WERI-Rb-1 (cell line): ENCODE measurements at places on chromosomes 7 and 10.

GRCh38 chr7:39360038-39360437, 206.2 kb upstream of the YAE1 start:
- no peak for DNase-seq

- DNase-seq = no peak
Observed at GRCh38 chr7:108026647-108027046, 23.7 kb upstream of the LAMB1 start.

DNA sequence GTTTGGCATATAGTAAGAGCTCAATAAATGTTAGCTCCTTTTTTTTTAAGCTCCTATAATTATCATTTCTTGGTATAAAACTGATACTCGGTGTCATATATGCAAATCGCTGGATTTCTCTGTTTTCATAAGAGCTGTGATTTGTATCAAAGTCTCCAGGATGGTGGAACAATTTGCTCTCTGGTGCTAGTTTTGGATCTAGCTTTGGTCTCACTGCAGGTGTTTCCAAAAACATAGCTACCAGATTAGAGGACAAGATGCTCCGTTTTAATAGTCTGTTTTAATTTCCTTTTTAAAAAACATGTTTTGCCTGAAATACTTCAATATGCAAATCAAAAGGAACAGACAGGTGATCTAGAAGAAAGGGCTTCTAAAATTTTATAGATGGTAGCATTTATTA, 25.3 kb downstream of the ADAM22 start:
- DNase-seq = no peak

DNA sequence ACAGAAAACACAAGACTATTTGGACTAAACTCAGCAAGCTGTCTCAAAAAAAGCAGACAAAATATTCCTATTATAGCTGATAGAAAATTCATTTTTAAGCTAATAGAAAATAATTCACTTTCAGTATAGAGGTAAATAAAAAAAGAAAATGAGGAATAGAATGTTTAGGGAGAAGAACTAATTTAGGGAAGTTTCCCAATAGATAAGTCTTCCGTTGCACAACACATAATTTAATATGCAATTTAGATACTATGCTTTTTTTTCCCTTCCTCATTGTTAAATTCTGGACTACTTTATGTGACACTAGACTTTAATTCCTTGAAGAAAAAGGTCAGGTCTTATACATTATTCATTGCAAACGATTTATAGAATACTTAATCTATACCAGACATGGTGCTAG, 10.3 kb downstream of the PNPLA8 start:
- DNase-seq = no peak

GRCh38 chr10:48358162-48358561, 51.7 kb downstream of the MAPK8 start:
- DNase-seq = no peak

GRCh38 chr7:111265394-111265793, 174.5 kb downstream of the LRRN3 start:
- no peak for DNase-seq

GRCh38 chr7:80661729-80662128, 23.3 kb downstream of the CD36 start:
- DNase-seq = no peak

GRCh38 chr10:84156768-84157167, 16.8 kb upstream of the GPR15LG start:
- DNase-seq = no peak

DNA sequence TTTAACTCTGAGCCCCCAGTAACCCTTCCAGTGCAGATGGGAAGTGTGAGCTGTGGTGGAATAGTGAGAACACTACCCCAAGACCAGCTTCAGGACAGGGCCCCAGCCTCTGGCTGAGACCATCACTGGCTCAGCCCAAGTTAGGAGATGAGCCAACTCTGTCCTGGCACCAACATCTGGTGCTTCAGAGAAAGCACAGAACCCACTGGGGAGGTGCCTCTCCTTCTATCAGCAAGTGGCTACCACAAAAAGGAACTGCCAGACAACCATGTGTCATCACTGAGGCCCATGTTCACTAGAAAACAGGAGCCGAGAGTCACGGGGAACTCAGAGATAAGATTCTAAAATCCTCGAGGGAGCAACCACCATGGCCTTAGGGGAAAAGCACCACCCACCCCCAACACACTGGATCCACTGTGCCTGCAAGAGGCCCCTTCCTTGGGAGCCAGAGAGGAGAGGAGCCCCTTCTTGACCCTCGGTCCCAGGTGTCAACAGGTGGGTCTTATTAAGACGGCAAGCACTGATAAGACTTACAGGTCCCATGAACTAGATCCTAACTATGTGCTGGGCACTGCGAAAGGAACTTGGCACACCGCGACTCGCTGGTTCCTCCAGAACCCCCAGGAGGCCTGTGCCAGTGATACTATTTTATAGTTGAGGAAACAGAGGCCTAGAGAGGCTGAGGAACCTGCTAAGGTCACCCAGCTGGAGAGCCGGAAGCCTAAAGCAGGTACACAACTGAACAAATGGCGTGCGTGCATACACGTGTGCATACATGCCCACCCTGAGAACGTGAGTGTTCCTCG, 102.7 kb downstream of the FAM53B start:
- no peak for DNase-seq

- DNase-seq = no peak
Observed at GRCh38 chr7:130141161-130141883, 63.9 kb downstream of the TMEM209 start.

GRCh38 chr10:97543025-97543546, 29.5 kb upstream of the ANKRD2 start:
- no peak for DNase-seq

GRCh38 chr10:110851020-110851612, 20.6 kb upstream of the PDCD4 start:
- DNase-seq = no peak

DNA sequence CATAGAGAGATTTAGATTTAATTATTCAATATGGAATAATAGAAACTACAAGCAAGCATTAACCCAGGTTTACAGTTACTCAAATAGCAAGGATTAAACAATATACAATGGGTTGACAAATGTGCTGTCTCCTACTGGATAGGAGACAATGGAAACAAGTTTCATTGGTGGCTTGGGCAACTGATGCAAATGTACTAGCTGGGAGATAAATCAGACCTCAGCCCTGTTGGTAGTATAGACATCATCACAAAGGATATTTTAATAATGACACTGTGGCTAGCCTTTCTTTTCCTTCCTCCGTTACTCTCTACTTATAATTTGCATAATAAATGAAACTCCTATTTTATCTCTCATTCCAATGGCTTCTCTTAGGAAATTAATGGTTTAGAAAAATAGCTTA, 96.5 kb upstream of the DKK1 start:
- no peak for DNase-seq

DNA sequence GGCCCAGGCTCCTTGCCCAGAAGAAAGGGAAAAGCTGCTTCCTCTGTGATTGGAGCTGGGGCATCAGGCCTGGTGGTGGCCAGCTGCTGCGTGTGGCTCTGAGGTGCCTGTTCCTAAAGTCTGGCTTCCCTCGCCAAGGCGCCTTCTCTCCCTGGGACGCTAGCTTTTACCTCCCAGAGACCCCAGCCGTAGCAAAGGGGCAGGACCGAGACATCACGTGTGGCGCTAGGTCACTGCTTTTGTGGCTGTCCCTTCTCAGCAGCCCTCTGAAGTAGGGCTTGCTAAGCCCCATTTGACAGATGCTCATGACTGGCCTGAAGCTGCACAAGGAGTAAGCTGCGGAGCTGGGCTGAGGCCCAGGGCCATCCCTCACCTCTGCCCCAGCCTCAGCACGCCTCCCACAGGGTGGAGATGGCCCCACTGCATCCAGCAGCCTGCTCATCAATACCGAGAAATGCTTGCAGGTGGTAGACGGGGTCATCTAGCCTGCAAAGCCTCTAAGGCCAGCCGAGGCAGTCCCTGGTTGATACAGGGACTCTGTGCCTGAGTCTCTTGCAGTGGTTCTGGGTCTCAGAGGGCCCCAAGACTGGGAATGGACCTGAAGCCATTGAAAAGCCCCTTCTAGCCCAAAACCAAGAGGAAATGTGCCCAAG, 171.2 kb downstream of the LCOR start:
- DNase-seq = no peak

DNA sequence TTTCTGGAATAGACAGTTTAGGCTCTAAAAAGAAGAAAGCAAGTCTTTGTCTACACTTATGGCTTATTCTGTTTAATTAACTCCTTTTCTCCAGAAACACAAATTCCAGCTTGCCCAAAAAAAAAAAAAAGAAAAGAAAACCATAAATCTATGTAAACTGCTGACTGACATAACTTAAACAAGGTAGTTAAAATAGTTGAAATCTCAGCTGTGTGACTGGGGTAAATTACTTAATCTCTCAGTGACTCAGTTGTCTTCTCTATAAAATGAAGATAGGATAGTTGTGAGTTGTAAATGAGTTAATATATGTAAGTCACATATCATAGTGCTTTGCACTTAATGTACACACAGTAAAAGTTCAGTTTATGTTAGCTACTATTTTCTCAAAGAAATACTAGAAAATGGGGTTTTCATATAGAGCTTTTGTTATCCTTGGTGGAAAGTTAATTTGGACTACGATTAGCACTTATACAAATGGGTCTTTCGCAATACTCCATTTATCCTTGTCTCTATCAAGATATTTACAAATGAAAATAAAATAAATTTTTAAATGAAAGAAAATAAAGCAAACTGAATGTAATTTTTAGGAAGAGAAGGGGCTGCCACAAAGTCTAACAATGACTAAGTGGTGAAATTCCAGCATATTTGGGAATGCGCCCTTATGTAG, 200.9 kb downstream of the MBL2 start:
- no peak for DNase-seq

- no peak for DNase-seq
Observed at GRCh38 chr7:137772748-137773147, 74.0 kb downstream of the DGKI start.

- DNase-seq = no peak
Observed at GRCh38 chr7:44988701-44989100, 9.9 kb upstream of the MYO1G start.

GRCh38 chr10:70622981-70623844, 20.7 kb upstream of the PRF1 start:
- DNase-seq = no peak

GRCh38 chr7:19094598-19095352, 22.7 kb downstream of the TWIST1 start:
- DNase-seq = no peak

DNA sequence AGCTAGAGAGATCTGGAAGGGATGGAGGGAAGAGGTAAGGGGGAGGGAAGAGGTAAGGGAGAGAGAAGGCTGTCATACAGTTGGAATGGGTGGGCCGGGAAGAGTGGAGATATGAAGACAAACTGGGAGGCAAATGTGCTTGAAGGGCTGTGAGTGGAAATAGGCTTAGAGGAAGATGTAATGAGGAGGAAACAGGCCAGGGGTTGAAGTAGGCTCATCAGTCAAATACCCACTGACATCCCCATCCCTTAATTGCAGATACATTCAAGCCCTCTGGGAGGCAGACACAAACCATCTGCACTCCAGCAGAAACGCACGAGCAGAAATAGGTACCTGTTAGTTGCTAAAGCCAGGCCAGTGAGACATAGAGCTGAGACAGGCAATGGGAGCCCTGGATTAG, 2.1 kb downstream of the SYNPO2L start:
- peak; percentile 37 for DNase-seq

- DNase-seq = no peak
Observed at GRCh38 chr7:138891446-138891810, 89.8 kb downstream of the KIAA1549 start.

DNA sequence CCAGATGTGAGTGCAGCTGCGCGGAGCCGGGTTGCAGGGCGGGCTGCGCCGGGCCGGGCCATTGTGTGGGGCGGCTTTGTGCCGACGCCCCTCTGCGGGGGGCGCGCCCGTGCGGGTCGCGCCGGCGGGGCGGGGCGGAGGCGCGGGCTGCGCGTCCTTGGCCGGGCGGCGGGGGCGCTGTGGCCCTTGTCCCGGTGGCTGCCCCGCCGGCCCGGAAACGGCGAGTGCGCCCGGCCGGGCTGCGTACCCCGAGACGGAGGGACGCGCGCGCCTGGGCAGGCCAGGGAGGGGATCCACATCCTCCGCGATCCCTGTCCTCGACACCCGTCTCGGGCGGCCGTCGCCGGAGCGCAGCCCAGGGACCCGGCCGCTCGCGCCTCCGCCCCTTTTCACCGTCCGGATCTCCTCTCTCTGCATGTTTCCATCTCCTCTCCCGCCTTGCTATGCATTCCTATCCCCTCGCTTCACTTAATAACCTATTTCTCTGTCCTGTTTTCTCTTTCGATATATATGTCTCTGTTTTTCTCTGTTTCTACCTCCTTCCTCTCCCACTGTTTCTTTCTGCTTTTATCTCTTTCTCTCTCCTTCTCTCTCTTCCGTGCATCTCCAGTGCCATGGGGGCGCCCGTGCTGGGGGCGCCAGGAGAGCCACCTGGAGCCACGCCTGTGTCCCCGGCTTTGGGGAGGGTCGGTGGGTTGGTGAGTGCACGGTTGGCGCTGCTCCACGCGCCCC, 765 bp downstream of the PFKFB3 start:
- DNase-seq = no peak

GRCh38 chr10:49834976-49835375, 72.9 kb upstream of the OGDHL start:
- no peak for DNase-seq

DNA sequence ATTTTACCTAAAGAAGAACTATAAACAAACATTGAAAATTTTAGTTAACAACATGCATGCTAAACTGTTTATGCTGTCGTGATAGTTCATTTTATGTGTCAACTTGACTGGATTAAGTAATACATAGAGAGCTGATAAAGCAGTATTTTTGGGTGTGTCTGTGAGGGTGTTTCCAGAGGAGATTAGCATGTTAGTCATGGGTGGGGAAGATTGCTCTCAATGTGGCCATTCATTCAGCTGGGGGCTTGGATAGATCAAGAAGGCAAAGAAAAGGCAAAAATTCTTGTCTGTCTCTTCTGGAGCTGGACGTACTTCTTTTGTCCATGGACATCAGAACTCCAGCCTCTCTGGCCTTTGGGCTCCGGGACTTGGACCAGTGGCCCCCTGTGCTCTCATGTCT, 172.9 kb upstream of the SEMA3E start:
- no peak for DNase-seq

DNA sequence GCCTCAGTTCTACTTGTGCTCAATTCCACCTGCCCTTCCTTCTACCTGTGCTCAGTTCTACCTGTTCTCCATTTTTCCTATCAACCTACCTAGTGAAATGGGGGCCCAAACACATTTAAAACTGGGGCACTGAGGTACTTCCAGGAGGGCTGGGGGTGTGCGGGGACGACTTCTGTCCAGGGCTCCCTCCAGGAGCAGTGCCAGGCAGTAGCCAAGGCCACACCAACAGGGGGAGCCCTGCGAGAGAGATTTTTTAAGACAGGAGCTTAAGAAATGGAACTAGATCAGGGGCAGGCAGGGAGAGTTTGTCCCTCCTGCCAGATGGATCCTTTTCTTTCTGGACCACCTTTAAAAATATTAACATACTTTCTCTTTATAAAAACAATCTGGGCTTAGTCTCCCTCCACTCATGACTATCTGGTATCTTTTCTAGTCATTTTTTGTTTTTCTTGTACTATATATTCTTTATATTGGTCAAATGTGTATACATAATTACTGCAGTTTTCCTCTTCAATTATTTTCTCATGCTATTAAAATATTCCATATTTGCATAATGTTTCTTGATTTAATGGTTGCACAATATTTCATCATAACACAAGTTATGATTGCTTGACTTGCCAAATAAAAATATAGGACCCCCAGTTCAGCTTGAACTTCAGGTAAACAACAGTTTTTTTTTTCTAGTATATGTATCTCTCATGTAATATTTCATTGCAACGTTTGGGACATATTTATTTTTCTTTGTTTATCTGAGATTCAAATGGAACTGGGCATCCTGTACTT, 47.3 kb upstream of the INSYN2A start:
- DNase-seq = peak; percentile 84

GRCh38 chr10:46255801-46256747, 30.7 kb upstream of the ANTXRL start:
- peak; percentile 79 for DNase-seq

- peak; percentile 29 for DNase-seq
Observed at GRCh38 chr7:137080516-137081203, 212.2 kb downstream of the CHRM2 start.
